ENCODE measurements at places on chromosomes 4 and X. TPM values are rescaled to one million over a fixed set of nuclear protein-coding genes. Genes with fewer than 3 reads are reported as not detected.

The NUP62CL gene
- total RNA-seq = not detected

The CSN1S1 gene
- total RNA-seq = not detected

The SYN1 gene
- 0.33 TPM for total RNA-seq

The GCNA gene
- total RNA-seq = 0.48 TPM

The OPN1MW2 gene
- not detected for total RNA-seq

The CT45A7 gene
- not detected for total RNA-seq

The NWD2 gene
- total RNA-seq = 0.02 TPM

The UPF3B gene
- 25.1 TPM for total RNA-seq

The GRIA3 gene
- not detected for total RNA-seq

The PPBP gene
- not detected for total RNA-seq

The PLK4 gene
- 66.5 TPM for total RNA-seq

The CDS1 gene
- total RNA-seq = 1.6 TPM

The EDA2R gene
- 0.38 TPM for total RNA-seq

The GTPBP6 gene
- total RNA-seq = 29.6 TPM

The CCDC110 gene
- total RNA-seq = not detected

The C4orf50 gene
- total RNA-seq = not detected

The GUCY1B1 gene
- total RNA-seq = 3.2 TPM

The IL1RAPL2 gene
- 0.06 TPM for total RNA-seq

The NDST4 gene
- 15.8 TPM for total RNA-seq

The GPR34 gene
- not detected for total RNA-seq

The EGF gene
- not detected for total RNA-seq

The SPOCK3 gene
- 82.1 TPM for total RNA-seq

The EDA gene
- total RNA-seq = 0.71 TPM

The TMEM33 gene
- 82.0 TPM for total RNA-seq

The GAK gene
- 74.2 TPM for total RNA-seq

The CHRNA9 gene
- total RNA-seq = 0.51 TPM

The IQSEC2 gene
- 2.2 TPM for total RNA-seq

The CXorf65 gene
- 0.28 TPM for total RNA-seq

The CHRDL1 gene
- total RNA-seq = 2.7 TPM

The PAGE4 gene
- not detected for total RNA-seq

The FGFBP1 gene
- not detected for total RNA-seq

The WWC2 gene
- total RNA-seq = 23.7 TPM

The DUX4 gene
- total RNA-seq = not detected

The CLGN gene
- 4.2 TPM for total RNA-seq

The GPR82 gene
- not detected for total RNA-seq

The CD38 gene
- 0.06 TPM for total RNA-seq

The EDNRA gene
- 1.1 TPM for total RNA-seq

The HSFX4 gene
- not detected for total RNA-seq

The MAGEC2 gene
- total RNA-seq = 2.3 TPM

The CT45A10 gene
- not detected for total RNA-seq

The HTT-AS gene
- total RNA-seq = not detected

The DGAT2L6 gene
- total RNA-seq = not detected

The SOD3 gene
- not detected for total RNA-seq

The SYTL5 gene
- total RNA-seq = 0.25 TPM

The INPP4B gene
- 20.9 TPM for total RNA-seq

The C4orf46 gene
- 26.4 TPM for total RNA-seq

The KDR gene
- 0.38 TPM for total RNA-seq

The GPR173 gene
- 1.3 TPM for total RNA-seq

The ATP2B3 gene
- 0.05 TPM for total RNA-seq

The MTNR1A gene
- not detected for total RNA-seq

The RAB9B gene
- total RNA-seq = 0.99 TPM

The STOX2 gene
- total RNA-seq = 5.6 TPM

The RAB40AL gene
- 0.30 TPM for total RNA-seq

The VSIG4 gene
- total RNA-seq = not detected
